Esophagus squamous epithelium (tissue), 5 donors: ENCODE measurements at places on chromosomes 5 and 9.

DNA sequence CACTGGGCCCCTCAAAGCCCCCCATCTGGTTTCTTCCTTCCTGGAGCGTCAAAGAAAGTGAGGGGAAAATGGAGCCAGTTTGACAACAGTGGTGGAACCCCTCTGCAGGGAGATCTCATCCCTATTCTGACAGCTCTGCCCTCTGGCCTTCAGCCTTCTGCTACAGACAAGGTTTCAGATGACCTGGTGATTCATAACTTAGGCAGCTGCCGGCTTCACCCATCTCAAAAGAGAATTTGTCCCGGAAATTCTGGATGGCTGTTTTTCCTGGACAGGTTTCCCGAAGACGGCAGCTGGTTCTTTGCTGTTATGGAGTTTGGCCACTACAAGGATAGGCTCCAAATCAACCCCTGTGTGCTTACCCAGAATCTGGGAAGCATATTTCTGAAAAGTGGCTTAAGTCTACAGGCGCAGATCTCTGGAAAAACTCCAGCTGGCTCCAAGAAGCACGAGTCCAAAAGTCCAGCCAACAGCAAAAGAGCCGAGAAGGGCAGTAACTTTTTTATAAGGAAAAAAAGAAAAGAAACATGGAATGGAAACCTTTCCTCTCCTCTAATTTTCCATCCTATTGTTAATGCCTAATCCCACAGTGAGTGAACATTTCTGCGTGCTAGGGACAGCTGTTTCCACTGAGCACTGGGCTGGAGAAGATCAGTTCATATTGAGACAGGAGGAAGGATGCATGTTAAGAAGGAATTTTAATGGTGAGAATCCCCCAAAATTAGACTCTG is 54.5 kb downstream of the ZNF366 start:
- DNase-seq, result no peak

GRCh38 chr5:77640589-77641396 is 2.3 kb upstream of the OTP start:
- DNase-seq, result no peak

DNA sequence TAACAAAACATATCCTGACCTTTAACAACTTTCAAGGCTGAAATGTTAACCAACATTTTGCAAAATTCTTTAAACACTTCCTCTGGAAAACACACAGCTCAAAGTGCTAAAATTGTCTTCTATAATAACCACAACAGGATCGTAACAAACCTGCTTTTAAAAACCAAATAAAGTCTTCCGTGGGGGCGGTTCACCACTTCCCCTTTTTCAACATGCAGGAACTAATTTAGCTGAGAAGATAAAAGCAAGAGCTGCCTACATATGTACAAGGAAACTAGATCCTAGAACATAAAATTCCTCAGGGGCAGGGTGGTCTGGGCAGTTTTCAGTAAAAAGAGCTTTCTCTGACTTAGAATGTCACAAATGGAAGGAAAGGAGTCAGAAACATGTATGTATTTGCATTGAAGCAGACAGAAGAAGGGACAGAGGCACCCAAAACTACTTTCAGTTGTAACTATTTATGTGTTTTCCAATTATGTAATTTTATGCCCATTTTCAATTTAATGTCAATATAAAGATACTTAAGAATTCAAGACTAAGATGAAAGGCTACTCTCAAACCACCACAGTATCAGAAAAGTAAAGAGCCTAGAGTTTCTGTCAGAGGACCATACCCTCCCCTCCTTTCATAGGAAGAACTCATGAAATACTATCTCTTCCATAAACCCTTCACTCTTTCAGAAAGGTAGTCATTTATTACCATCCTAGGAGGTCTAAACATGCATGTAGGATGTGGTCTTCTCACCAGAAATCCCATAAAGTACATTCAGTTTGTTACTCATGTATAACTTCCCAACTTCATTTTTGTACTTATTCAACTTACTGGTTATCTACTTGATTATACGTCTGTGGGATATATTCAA is 185.9 kb upstream of the RASA1 start:
- DNase-seq, result no peak

DNA sequence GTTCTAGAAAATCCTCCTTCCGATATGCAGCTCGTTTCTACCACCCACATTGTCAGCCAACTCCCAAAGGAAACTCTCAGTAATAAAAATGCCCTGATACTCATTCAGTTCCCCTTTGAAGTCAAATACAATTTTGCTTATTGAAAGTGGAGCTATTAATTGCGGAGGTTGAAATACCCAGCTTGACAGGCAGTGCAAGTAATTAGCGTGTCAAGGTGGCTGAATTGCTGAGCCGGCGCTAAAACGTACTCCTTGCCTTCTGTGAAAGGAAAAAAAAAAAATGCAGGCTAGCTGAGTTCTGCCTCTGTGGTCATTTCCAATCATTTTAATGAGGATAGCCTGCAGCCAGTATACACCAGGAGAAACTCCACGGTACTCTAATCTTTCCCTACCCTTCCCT is 165.5 kb downstream of the RORB start:
- DNase-seq, result no peak

DNA sequence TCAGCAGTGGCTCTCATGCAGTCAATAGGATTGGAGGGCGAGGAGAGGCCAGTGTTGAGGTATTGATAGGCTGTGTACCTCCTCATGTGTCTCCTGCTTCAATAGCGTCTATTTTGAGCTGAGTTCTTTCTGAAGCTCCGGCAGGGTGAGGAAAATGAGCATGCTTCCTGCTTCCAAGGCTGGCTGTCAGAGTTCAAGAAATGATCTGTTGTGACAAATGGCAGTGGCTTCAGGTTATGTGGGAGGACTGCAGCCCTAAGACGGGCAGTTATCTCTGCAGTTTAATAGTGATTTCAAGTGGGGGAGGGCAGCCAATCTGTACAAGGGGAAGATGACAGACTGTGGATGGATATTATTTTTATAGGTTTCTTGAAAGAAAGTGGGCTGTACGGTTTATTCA is 54.0 kb upstream of the CXCL14 start:
- DNase-seq, result no peak

GRCh38 chr9:36053971-36054370 is 17.3 kb downstream of the RECK start:
- no peak for DNase-seq

DNA sequence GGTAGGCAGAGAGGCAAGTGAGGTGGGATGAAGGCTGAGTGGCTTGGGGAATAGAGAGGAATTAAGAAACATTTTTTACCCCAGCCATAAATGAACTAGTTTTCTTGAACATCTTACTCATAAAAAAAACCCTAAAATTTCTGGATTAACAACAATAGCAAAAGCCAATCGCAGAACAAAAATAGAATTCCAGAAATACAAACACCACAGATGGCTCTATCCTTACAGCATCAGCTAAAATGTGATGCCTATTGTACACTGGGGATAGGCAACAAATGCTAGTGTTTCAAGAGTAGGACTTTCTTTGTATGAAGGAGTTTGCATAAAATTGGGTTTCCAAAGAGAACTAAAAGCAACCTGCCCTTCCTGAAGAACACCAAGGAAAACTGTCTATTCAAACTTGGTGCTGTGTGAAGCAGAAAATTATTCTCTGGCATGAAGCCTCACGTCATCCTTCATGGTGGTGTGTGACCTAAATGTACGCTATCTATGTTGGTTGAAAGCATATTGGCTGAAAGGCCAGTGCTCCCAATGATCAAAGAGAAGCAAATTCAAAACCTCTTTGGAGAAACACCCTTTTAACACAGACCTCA is 82.9 kb downstream of the JAKMIP2 start:
- DNase-seq, result no peak

DNA sequence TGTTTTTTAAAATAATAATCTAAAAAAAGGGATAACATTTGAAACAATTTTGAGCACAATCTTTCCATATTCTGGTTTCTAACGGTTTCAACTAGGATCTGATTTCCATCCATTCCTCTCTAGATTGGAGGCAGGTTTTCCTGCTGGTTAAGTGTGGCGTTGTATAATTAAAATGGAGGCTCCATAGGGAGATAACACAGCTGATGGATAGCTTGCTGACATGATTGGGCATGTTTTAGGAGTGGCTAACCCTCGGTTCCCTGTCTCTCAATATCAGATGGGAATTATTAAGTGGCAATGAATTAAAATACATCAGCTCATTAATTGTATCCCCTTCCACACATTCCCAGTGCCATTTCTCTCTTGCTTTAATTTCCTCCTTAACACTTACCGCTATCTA is 209.0 kb downstream of the ALDH1A1 start:
- DNase-seq, result no peak

DNA sequence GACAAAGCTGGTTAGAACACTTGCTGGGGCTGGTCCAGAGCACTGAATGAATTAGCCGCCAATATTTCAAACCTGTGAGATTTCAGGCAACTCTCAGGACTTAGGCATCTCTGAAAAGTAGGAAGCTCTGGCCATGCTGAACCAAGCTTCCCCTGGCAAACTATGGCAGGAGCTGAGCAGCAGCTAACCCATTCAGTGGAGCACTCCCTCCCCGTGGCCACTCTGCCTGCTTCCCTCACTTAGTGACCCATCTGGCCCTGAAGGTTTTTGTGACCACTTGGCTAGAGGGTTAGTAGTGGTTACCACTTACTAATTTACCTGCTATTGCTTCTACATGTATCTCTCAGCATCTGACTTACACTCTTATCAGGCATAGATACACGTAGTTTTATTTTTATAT is 25.5 kb downstream of the FOXI1 start:
- DNase-seq, result no peak

DNA sequence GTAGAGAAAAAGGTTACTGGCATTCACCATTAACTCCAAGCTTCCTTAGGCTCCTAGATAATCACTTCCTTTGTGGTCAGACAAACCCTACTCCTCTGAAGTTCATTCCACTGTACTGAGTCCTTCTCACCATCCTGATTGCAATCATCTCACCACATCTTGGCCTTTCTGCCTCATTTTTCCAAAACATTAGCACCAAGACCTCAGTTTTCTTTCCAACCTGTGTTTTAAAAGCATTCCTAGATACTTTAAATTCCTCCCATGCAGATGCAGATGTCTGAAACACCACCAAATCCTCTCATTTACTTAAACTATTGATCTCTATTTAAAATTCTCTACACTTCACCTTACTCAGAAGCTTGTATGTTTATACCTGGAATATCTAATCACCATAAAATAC is 961.3 kb upstream of the CTNND2 start:
- no peak for DNase-seq

DNA sequence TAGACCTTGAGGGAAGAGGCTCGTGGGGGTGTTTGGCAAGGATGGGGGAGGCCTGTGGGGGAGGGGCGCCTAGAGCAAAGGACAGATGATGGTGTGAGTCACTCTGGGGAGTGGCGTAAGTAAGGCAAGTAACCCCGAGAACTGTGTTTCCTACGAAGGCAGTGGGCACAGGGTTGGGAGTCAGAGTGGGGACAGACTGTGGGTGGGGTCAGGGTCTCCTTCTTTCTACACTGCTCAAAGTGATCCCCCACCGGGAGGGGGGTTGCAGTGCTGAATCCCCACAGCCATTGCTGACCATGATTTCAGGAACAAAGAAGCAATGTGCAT is 136.8 kb downstream of the TENT4A start:
- no peak for DNase-seq

DNA sequence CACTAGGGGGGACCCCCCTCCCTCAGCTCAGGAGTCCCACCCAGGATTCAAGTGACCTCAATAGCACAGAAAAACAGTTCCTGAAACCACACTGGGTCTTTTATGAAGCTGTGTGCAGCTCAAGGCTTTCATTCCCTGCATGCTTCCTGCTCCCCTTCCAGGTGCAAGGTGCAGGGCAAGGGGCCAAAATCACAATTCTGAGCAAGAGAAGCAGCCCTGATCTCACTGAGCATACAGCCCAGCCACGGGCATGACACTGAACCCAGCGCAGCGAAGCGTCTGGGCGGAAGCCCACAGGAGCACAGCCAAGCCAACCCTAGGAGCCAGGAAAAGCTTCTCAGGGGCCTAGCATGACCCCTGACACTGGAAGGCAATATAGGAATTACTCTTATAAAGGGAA is 62.9 kb downstream of the IRX2 start:
- DNase-seq, result no peak

DNA sequence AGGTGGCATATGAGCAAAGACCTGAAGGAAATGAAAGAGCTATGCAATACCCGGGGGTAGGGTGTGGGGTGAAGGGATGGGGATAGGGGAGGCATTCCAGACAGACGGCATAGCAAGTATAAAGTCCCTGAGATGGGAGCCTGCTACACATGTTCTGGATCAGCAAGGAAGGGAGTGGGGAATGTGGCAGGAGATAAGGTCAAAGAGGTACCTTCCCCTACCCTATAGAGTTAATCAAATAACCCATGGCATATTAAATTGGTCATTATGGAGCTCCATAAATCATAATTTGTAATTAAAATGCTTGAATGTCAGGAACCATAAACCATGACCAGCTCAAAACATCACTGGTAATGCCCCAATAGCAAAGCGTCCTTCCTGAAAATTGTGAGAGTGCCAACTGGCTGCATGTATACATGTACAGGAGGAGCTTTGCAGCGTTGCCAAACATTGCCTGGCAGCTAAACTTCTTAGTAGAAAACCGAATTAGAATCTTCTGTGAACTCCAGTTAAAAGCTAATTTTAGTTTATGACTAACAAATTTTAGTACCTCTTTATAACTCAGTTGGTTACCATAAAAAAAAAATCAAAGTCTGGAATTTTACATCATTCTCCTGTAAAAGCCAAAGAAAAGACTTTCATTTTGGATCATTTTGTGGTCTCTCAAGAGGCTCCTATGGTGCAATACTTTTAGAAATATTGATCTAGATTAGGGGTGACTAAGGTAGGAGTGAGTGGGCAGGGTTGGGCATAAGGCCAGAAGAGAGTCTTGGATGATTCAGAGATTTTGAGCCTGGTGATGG is 4.7 kb downstream of the DNAI1 start:
- DNase-seq, result no peak

GRCh38 chr5:14779975-14780374 is 91.6 kb downstream of the ANKH start:
- no peak for DNase-seq

DNA sequence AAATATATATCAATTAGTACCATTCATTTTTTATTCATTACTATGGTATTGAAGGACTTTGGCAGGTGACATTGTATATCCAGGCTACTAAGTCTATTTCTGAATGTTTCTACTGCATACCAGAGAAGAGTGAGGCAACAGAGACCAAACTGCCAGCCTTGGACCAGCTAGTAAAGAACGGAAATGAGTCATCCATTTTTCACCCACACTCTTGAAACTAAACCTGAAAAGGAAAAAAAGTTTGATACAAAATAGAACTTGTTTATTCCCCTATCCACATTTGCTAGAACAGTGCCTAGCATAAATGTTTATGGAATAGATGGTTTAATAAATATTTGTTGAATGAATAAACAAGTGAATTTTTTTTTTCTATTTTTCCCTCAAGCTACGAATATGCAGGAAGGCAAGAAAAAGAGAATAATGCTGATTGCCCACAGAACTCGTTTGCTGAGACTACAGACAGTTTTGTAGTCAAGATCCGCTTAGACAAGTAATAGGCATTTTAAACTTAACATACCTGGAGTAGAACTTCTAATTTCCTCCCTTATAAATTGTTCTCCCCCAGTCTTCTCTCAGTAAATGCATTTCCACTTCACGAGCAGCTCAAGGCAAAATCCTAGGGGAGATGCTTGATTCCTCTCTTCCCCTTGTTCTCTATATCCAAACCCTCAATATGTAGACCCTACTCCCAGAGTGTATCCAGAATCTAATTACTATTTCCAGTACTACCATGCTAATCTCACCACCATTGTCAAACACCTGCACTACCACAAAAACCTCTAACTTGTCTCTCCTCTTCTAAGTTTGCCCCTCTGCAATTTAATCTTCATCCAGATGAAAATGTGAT is 146.2 kb upstream of the RASA1 start:
- DNase-seq, result no peak
